ENCODE measurements at places on chromosomes 1 and 21.

- DNase-seq = no peak
Measured at GRCh38 chr1:211126622-211127021, 7.3 kb downstream of the KCNH1 start.

DNA sequence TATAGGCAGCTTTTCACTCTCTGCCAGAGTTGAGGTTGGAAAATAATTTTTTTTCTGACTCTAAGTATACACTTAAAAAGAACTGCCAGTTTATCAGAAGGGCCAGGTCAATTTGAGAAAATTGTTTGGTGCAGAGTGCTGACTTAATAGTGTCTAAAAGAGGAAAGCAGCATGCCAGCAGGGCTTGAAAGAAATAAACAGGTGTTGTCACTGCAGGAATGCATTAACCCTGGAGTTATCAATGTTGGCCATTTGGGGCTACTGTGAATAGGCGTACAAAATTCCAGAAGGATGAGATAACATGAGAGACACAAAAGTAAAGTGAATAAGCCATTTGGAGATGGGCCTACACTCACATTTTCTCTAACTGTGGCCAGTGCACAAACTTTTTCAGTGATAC, 220.6 kb upstream of the PLD5 start:
- no peak for DNase-seq

DNA sequence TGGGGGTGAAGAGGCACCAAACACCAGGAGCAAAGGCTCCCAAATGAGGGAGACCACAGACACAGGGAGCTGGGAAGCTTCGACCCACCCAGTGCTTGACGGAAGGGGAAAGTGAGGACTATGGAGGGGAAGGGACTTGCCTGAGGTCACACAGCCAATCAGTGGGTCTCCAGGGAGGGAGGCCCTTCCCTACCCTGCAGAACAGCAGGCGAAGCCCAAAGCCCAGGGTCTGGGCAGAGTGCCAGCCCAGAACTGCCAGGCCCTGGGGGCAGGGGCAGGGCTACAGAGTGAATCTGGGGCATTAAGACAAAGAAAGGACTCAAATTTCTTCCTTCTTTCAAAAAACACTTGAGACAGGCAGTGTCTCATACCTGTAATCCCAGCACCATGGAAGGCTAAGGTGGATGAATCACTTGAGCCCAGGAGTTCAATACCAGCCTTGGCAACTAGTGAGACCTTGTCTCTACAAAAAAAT, 45.5 kb upstream of the ECE1 start:
- no peak for DNase-seq

DNA sequence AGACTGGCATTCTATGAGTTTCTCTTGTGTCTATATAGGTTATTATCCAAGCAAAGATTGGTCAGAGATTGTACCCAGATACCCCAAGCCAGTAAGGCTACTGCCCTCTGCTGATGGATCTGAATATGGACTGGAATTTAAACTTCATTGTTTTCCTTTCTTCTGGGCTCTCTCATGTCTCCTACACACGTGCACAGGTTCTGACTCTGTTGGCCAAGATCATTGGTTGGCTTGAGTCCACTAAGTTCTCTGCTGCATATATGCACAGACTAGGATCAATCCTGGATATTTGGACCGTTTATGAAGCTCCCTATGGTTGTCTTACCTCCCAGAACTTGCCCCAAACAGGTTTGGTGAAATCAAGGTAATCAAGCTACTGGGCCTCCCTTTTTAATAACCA, 69.7 kb downstream of the CC2D1B start:
- peak; percentile 51 for DNase-seq

GRCh38 chr1:15578921-15579682, 5.7 kb downstream of the AGMAT start:
- DNase-seq = no peak

Measured in kidney capillary endothelial cell (primary cell).